ENCODE measurements at places on chromosomes 3 and 15. TPM values are rescaled to one million over a fixed set of nuclear protein-coding genes. Genes with fewer than 3 reads are reported as not detected.

Gene ZNF80
- total RNA-seq, result 0.97 TPM

- no peak for DNase-seq
- H3K27me3 ChIP-seq, result peaks cover 7% of the 10 kb centered on the region
- H3K27ac ChIP-seq, result no peak overlapping the region
Measured at GRCh38 chr3:62600033-62600432, 226.7 kb upstream of the FEZF2 start.

Gene GHRL
- 0.85 TPM for total RNA-seq

- H3K36me3 ChIP-seq, result peaks cover 2% of the 10 kb centered on the region
- no peak overlapping the region for H3K4me3 ChIP-seq
- no peaks in the 10 kb centered on the region for H3K27me3 ChIP-seq
- no peak overlapping the region for H3K27ac ChIP-seq
Measured at GRCh38 chr3:178231645-178232044, 304.6 kb upstream of the KCNMB2 start.

Gene SLC6A20
- total RNA-seq, result not detected

DNA sequence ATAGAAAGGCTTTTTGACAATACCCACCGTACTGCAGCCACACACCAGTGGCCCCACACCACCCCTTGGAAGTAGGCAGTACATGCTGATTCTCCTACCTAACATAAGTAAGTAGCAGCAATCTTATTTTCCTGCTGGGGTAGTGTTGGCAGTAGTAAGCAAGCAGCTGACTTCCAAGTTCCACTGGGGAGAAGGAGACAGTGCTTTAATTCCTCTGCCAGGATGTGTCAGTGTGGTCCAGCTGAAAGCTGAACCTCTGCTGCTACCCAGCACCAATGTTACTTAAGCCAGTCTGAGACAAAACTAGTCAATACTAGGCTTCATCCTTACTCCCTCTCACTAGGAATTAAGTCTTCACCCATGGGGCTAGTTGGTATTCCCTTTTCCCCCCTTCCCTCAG, 74.7 kb downstream of the DZIP3 start:
- DNase-seq, result no peak
- no peak overlapping the region for H3K27ac ChIP-seq
- H3K4me3 ChIP-seq, result no peak overlapping the region
- H3K36me3 ChIP-seq, result peaks cover 12% of the 10 kb centered on the region

Gene GPR149
- not detected for total RNA-seq

- no peak overlapping the region for H3K27ac ChIP-seq
- H3K4me3 ChIP-seq, result no peak overlapping the region
- H3K4me1 ChIP-seq, result peaks cover 2% of the 10 kb centered on the region
- H3K36me3 ChIP-seq, result no peaks in the 10 kb centered on the region
- no peaks in the 10 kb centered on the region for H3K27me3 ChIP-seq
Measured at GRCh38 chr3:56980243-56980642, 80.2 kb upstream of the SPATA12 start.

DNA sequence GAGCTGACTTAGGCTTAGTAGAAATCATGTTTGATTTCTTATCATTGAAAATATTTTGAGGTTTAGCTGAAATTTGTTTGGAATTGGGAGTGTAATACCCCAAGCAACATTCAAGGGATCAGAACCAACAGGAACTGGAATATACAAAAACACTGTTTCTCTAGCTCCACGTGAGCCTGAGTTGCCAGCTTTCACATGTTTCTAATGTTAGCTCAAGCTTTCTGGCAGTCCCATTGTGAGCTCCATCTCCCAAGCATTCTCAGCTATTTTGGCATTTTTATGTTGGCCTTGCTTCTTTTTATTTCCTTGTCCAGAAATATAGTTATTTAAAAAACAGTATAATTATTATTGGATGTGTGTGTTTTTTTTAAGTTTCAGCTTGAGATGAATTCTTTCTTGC, 427.1 kb upstream of the DPH6 start:
- no peak overlapping the region for H3K4me3 ChIP-seq
- H3K36me3 ChIP-seq, result no peaks in the 10 kb centered on the region
- peaks cover 4% of the 10 kb centered on the region for H3K27me3 ChIP-seq
- H3K4me1 ChIP-seq, result no peaks in the 10 kb centered on the region

Gene PDZRN3
- not detected for total RNA-seq

DNA sequence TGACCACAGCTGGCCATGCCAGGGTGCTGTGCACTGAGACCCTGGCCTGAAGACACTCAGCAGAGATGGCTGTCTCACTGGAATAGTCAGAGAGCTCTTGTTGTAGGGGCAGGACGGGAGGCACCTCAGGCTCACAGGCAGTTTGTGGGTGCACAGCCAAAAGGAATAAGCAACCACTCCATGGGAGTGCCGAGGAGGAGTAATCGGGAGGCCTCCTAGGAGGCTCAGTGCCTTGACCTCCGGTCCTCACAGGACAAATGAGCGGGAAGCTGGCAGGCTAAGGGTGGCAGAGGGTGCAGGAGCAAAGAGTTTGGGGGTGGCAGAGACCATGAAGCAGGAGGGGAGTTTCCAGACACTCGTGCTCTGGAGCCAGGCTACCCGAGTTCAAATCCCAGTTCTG, 81.7 kb downstream of the SMAD6 start:
- no peak overlapping the region for H3K27ac ChIP-seq
- peaks cover 4% of the 10 kb centered on the region for H3K36me3 ChIP-seq
- H3K27me3 ChIP-seq, result peaks cover 9% of the 10 kb centered on the region
- no peak overlapping the region for H3K4me3 ChIP-seq

- no peak for DNase-seq
- peaks cover 27% of the 10 kb centered on the region for H3K27me3 ChIP-seq
Measured at GRCh38 chr3:194828116-194828515, 142.4 kb downstream of the FAM43A start.

Gene ANAPC13
- 23.9 TPM for total RNA-seq

DNA sequence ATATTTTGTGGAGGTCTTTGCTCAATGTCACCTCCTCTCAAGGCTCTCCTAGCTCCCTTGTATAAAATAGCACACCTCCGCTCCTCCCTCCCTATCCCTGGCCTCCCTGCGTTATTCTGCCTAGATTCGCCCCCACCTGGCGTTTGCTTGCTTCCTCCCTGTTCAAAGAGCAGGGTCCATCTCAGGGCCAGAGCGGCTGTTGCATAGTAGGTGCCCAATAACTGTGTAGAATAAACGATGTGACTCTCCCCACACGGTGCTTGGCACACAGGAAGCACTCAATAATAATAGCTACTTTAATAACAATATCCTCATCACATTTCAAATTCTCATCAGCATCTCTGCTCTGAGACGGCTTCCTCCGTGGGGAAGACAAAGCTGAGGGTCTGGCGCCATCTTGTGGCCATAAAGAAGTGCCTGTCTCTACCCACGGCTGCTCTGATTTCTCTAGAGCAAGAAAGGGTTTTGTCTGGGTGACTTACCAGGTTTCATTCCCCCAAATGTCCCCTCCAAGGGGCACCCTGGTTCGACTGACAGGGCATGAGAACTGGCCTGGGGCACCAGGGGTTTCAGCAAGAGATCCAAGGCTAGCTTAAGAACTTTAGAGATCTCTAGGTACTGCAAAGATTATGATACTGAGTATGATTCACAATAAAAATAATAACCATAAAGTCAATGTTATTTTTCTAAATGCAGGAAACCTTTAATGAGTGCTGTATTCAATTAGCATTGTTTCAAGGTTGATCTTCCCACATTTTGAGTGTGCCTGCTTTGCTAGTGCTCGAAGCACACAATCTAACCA, 16.1 kb downstream of the CD276 start:
- no peak overlapping the region for H3K4me3 ChIP-seq
- peaks cover 56% of the 10 kb centered on the region for H3K27me3 ChIP-seq
- H3K36me3 ChIP-seq, result no peaks in the 10 kb centered on the region

Gene NTRK3
- total RNA-seq, result not detected

Gene HTR3E
- total RNA-seq, result not detected

DNA sequence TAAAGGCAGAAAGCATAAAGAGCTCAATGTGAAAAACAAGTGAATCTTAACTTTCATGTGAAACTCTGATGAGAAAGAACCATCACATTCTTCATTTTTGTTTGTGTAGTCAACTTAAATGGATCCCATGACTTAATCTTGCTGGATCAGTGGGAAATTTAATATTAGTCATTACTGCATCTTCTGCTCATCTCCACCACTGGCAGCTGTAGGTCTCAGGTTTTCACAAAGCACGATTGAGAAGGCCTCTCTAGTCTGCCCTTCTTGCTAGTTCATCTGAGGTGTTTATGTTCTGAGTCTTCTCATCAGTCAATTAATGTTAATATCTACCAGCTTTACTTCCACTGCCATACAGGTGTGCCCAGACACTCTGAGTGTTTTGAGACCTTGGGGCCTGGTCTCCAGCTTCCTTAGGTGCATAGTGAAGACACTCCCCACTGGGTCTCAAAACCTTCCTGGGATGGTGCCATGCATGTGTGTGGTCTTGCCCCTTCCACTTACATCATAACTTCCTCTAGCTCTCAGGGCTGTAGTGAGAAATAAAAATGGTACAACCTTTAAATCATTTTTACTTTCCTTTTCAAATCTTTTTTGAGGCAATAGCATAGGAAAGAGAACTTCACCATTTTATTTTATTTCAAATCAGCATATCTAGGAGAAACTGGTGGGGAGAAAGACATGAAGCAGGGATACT, 421.6 kb upstream of the CBLB start:
- no peak for DNase-seq
- no peaks in the 10 kb centered on the region for H3K36me3 ChIP-seq
- no peaks in the 10 kb centered on the region for H3K27me3 ChIP-seq
- H3K27ac ChIP-seq, result no peak overlapping the region

DNA sequence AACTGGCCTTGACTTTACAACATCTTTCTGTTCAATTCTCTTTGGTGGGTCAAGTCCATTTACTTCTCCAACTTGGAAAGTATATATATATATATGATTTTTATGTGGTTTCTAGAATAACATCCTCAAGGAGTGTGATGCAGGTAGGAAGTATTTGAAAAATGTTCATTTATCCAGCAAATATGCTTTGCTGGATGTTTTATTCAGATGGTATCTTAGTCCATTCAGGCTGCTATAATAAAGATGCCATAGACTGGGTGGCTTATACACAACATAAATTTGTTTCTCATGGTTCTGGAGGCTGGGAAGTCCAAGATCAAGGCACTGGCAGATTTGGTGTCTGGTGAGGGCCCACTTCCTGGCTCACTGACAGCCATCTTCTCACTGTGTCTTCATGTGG, 168.7 kb upstream of the RASGRP1 start:
- no peak overlapping the region for H3K4me3 ChIP-seq
- DNase-seq, result no peak
- no peaks in the 10 kb centered on the region for H3K4me1 ChIP-seq
- peaks cover 12% of the 10 kb centered on the region for H3K27me3 ChIP-seq
- H3K27ac ChIP-seq, result no peak overlapping the region

- no peaks in the 10 kb centered on the region for H3K27me3 ChIP-seq
- H3K4me3 ChIP-seq, result no peak overlapping the region
- H3K4me1 ChIP-seq, result peaks cover 6% of the 10 kb centered on the region
- no peak for DNase-seq
Measured at GRCh38 chr3:17674082-17674686, 68.2 kb downstream of the TBC1D5 start.

Gene GPR62
- not detected for total RNA-seq

Gene ZNF860
- not detected for total RNA-seq

Gene EPHA6
- total RNA-seq, result not detected

Gene CYP1A2
- total RNA-seq, result not detected

- DNase-seq, result no peak
- H3K27me3 ChIP-seq, result no peaks in the 10 kb centered on the region
- no peak overlapping the region for H3K4me3 ChIP-seq
- H3K4me1 ChIP-seq, result no peaks in the 10 kb centered on the region
Measured at GRCh38 chr3:181464033-181464694, 247.6 kb upstream of the SOX2 start.

- H3K36me3 ChIP-seq, result no peaks in the 10 kb centered on the region
- peaks cover 8% of the 10 kb centered on the region for H3K4me1 ChIP-seq
- H3K27me3 ChIP-seq, result peaks cover 14% of the 10 kb centered on the region
- no peak for DNase-seq
- H3K4me3 ChIP-seq, result no peak overlapping the region
- peak overlapping the region; percentile 29 for H3K27ac ChIP-seq
Measured at GRCh38 chr15:42138968-42139386, 17.5 kb downstream of the PLA2G4F start.

GRCh38 chr3:111871809-111872623, 13.0 kb downstream of the PHLDB2 start:
- peaks cover 8% of the 10 kb centered on the region for H3K4me1 ChIP-seq
- no peak for DNase-seq
- H3K4me3 ChIP-seq, result no peak overlapping the region
- no peak overlapping the region for H3K27ac ChIP-seq
- no peaks in the 10 kb centered on the region for H3K27me3 ChIP-seq

Gene ATP10A
- total RNA-seq, result 36.8 TPM

- peaks cover 3% of the 10 kb centered on the region for H3K4me1 ChIP-seq
- H3K36me3 ChIP-seq, result peaks cover 8% of the 10 kb centered on the region
- H3K27ac ChIP-seq, result peak overlapping the region; percentile 29
- DNase-seq, result no peak
- H3K27me3 ChIP-seq, result no peaks in the 10 kb centered on the region
- H3K4me3 ChIP-seq, result no peak overlapping the region
Measured at GRCh38 chr15:60344461-60344860, 53.3 kb downstream of the ANXA2 start.

Measured in T-helper 17 cell (primary cell).